ENCODE measurements at places on chromosomes 3 and 15.

DNA sequence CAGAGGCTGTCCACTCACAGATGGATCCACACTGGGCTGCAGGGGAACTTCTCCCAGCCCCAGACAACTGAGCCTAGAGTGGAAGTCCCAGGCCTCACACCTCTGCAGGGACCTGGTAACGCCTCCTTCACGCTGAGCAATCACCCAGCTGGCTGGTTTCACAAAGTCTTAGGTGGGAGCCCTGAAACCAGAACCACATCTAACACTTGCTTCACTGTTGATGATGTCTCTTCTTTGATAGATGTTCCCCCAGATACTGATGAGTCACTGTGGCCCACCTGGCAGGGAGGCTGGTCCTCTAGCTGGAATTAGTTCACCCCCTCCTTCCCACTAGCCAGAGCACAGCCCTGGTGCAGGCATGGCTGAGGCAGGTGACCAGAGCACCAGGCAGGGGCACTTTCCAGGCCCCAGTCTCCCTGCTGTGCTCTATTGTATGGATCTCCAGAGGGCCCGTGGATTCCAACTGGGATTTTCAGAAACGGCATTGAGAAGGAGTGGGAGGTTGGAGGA is 33.5 kb downstream of the MYL3 start:
- no peak for DNase-seq

DNA sequence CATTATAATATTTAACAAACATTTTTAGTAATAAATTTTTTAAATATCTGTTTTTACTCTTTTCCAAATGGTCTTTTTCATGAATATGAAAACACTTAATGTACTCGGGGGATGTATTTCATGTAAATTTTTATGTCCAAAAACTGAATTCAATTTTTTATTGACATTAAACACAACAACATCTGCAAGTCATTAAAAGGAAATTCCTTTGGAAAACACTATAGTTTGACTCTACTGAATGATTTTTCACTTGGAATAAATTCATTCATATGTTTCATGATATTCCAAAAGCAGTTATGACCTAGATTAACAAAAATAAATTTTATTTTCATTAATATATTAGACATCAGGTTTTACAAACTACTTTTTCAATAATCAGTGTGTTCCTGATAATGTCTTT is 239.8 kb upstream of the AGTR1 start:
- DNase-seq: no peak

DNA sequence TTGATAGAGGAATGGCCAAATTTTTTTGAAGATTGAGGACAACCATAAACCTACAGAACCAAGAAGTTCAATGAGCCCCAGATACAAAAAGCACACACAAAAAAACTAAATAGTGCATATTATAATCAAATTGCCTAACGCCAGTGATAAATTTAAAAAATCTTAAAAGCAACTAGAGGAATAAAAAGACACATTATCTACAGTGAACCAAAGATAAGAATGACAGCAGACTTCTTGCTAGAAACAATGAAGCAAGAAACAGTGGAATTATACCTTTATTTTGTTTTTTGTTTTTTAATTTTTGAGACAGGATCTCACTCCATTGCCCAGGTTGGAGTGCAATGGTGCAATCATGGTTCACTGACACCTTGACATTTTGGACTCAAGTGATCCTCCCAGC is 9.9 kb upstream of the SAMD7 start:
- DNase-seq: no peak

DNA sequence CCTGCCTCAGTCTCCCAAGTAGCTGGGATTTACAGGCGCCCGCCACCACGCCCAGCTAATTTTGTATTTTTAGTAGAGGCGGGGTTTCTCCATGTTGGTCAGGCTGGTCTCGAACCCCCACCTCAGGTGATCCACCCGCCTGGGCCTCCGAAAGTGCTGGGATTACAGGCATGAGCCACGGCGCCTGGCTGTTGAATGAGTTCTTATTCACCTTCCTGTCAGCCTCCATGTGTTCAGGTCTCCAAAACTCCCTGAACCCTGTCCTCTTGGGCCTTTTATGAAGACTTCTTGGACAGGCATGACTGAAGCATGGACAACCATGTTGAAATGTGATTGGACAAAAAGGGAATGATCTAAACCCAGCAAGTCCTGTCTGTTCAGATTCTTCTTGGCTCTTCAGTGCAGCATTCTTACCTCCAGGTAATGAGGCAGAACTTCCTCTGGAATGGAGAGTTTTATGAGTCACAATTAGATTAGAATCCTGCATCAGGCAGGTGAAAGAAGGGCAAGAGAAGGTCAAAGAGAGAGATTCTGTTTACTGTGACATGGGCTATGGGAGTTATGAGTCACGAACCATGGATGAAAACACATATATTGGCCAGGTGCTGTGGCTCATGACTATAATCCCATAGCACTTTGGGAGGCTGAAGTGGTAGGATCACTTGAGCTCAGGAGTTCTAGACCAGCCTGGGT is 23.1 kb upstream of the EIF4A2 start:
- no peak for DNase-seq
